ENCODE measurements at places on chromosomes 2 and 18.

DNA sequence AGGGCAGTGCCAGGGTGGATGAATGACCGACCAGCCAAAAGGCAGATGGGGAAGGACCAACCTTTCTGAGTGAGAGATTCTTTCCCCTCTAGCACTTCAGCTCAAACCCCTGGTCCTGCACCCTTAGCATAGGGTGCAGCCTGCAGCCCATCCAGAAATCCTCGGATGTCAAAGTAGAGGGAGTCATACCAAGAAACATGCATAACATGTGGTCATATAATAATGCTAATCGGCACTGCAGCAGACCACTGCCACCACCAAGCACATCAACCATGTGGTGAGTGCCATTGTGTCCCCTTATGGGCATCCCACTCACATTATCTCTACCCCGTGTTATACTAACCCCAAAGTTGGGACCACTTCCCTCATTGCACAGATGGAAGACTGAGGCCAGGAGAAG lies 17.7 kb downstream of the ATOH8 start:
- no peak for DNase-seq

DNA sequence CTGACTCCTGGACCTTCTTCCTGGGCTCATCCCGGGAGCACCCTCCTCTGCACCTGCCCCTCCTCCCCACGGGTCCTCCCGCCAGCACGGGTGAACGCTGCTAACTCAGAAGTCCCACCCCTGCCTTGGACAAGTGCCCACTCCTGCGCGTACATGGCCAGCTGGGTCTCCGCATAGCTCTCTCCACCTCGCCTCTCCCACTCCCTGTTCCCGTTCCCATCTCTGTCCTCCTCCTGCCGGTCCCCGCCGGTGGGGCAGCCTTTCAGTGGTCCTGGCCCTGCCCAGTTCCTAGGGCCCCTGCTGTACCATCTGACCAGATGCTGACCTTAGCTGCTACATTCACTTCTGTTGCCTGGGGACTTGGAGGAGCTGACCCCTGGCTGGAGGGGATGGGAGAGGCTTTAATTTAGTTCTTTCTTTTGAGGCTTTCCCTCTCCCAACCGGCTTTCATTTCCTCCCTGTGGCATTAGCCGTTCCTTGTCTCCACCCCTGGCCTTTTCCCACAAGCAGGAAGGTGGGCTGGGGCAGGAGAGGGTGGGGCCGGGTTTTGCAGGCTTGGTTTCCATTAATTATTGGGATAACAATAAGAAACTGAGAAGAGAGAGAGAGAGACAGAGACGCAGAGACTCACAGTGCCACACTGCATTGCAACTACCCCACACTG lies 136.1 kb downstream of the SH3BP4 start:
- DNase-seq = no peak

- DNase-seq = no peak
Observed at GRCh38 chr2:181857483-181857882, 34.0 kb upstream of the ITPRID2 start.

- DNase-seq = no peak
Observed at GRCh38 chr2:164599954-164600589, 21.2 kb downstream of the GRB14 start.

DNA sequence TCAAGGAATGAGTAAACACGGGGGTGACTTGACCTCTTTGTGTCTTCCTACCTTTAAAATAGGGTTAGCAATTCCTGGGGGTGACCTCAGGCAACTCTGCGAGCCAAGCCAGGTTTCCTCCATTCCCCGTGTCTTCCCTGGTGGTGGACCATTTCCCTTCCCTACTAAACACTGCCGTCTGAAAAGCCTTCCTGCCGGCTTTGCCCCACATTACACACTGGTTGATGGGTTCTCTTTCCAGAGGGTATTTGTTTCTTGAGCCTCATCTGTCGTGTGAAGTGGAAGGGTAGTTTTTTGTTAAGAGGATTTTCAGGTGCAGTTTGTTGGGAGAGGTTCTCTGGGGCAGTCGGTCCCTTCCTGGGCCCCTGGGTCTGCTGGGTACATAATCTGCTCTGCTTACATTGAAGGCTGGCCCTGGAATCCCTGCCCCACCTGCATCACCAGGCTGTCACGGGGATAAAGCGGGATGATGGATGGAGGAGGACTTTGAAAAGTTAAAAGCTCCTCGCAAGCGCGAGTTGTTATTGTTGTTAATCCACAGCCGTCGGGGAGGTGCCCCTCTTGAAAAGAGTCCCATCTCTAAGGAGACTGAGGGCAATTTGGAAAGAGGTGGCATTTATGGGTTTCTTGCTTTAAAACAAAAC lies 175.4 kb upstream of the SPRED2 start:
- no peak for DNase-seq

DNA sequence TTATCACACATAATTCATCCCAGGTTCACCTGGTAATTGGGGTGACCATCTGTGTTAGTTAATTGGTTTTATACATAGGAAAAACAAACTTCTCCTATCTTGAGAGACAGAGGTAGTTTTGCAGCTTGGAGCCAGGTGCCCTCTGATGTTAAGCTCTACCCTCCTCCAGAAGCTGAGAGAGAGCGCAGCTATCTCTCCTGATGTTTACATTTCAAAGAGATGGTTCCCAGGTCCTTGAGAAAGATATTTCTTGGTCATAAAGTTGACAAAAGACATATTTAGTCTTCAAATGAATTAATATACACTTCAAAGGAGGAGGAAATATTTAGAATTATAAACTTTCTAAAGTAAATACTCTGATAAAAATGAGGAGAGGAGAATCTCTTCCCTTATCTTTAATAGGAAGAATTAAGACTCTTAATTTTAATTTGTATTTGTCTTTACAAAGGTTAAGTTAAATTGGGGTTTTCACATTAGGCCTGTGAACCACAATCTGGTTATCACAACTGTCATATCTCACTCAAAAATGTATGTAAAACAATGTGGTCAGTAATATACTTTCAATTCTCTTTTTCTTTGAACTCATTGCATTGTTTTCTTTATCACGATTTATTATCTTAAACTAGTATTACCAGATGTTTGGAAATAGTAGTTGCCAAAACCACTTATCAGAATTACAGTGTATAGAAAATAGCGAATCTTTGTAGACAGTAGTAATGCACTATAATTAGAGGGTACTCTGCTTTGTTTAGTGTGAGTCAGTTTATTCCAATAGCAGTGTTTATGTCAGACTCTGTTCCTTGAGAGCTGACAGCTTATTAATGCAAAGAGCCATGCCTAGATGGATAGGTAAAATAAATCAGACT lies 26.8 kb downstream of the SERPINB4 start:
- DNase-seq = no peak

DNA sequence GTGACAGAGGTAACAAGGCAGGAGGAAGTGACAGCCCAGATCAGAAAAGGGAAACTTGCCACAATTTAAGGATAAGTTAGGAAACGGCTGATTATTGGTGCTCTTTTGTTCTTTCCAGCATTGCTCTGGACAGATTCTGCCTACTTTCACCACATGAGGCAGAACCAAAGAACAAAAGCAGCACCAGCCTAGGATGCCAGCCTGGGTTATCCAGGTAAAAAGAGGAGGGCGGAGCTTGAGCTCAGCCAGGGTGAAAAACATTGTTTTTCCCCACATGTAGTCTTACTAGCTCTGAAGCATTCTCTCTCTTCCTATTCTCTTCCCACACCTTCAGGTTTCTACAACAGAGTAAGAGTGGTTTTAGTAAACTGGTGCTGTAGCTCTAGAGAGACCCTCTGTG lies 300.5 kb downstream of the TMX3 start:
- no peak for DNase-seq

- DNase-seq = no peak
Observed at GRCh38 chr2:14720739-14721138, 88.2 kb downstream of the LRATD1 start.

DNA sequence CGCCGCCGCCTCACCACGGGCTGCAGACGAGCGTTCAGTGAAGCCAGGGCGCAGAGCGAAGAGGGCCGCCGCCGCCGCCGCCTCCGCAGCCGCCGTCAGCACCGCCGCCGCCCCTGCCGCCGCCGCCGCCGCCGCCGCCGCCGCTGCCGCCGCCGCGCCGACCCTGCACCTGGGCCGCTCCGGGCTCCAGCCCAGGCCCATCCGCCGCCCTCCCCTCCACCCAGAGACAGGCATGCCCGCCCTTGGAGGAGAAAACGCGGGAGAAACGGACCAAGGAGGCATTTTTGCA lies 3.0 kb downstream of the POU3F3 start:
- no peak for DNase-seq

DNA sequence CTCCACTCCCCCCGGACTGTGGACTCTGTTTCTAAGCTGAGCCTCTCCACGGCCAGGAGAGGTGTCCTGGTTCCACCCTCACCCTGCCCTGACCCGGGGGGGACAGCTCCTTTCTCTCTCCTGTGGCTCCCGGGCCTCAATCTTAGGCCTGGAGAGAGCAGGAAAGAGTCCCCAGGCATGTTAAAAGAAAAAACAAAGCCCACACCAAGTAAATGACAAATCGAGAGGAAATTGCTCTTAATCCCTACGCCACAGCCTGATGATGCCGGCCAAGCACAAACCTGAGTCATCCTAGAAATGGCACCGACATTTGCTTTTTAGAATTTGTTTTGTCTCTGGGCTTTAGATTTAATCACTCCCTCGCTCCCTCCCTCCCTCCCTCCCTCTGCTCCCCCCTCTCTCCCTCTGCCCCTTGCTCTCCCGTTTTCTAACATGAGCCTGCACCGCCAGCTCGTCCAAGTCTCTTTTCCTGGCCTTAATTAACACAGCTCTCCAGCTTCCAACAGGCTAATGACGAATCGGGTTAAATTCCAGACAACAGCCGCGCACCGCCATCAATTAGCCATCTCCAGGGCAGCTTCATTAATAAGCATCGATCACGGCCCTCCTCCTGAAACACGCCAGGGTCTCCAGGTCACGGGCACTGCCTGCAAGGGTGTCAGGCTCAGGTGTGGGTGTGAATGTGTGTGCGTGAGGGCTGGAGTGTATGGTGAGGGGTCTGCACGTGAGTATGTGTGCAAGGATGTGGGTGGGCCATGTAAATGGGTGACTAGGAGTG lies 230.8 kb downstream of the CELF4 start:
- no peak for DNase-seq

- DNase-seq = no peak
Observed at GRCh38 chr2:121128741-121129659, 156.0 kb downstream of the TFCP2L1 start.

DNA sequence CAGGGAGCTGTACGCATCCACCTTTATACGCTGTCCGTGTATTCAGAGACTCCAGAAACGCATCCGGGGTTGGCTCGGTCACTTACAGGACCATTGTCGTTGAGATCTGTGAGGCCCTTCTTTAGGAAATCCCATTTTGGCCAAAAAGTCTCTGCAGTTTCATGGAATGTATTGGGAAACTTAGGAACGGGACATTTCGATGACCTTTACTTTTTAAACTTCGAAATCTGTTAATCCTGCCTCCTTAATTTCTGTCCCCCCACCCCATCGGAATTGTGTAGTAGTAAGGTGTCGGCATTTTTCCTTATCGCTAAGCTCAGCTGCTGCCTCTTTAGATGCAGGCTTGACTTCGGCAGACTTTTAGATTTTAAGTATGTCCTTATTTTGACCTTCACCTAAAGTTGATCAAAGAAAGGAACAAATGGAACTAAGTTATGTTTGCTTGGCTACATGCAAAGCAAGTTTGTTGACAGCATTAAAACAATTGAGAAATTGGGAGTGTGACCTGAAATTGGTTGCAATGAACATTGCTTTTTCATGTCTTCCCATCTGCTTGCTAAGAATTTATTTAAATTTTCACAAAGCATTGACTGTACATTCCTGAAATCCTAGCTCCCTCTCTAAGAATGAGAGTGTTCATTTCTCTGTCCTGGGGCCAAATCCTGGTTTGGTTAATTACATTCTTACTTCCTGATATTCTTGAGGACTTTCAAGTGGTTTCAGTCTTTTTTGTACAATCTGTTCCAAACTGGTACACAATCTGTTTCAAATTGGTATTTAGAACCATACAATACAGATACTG lies 884 bp upstream of the RAPH1 start:
- DNase-seq = no peak

DNA sequence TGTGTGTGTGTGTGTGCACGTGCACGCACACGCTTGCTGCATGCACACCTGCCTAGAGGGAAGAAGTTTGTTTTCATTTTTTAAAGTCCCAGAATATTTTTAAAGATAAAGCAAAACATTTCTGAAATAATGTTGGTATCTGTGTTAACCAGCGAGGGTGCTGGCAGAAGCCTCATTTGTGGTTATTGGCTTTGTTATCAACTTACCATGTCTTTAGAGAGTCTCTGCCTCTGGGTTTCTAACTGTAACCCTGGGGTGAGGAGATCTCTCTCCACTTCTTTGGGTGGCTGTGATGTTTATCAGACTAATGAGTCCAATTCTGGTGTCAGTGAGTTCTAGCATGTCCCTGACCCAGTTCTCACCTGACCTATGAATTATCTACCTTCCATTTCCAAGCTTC lies 927.6 kb upstream of the FANCL start:
- DNase-seq = no peak

DNA sequence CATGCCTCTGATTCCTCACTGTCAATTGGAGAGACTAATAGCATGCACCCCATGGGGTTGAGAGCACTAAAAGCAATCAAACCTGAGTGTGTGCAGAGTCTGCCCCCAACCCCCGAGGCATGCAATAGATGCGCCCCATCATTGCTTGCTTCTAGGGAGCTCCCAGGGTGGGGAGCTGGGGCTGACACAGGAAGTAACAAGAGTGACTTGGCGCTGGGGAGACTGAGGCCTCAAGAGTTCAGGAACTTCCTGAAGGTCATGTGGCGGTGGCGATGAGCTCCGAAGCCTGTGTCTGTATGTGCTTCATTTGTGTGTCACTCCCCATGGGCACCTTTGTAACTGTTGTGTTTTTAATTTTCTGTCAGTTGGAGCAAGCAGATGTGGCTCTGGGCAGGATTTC lies 61.2 kb downstream of the CTIF start:
- DNase-seq = no peak

DNA sequence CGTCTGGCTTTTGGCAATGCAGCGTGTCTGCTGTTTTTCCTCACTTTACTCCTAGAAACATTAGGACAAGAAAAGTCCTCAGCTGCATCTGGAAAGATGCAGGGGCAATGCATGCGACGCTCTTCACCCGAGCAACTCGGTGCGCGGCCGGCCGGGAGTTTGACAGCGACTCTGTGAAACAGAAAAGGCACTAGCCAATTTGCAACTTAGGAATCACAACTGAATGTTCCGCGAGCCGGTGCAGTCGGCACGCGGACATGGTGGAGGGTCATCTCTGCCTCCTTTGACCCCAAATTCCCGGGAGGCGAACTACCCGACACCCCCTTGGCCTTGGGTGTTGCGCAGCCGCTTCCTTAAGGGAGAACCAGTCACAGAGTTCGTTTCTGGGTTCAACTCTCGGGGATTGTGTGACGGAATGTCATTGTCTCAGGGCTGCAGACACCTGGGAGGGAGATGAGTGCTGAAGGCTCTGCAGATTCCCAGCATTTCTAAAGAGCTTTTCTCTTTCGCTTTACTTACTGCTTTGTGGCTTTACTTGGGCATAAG lies 9.8 kb downstream of the NR4A2 start:
- DNase-seq = no peak

GRCh38 chr2:20123871-20124594 lies 72.6 kb upstream of the LAPTM4A start:
- DNase-seq = no peak

- no peak for DNase-seq
Observed at GRCh38 chr18:3246635-3247239, 864 bp upstream of the MYL12A start.
